ENCODE measurements at places on chromosomes 6 and 20. TPM values are rescaled to one million over a fixed set of nuclear protein-coding genes. Genes with fewer than 3 reads are reported as not detected.

Gene SLC17A3
- 2.5 TPM for total RNA-seq

DNA sequence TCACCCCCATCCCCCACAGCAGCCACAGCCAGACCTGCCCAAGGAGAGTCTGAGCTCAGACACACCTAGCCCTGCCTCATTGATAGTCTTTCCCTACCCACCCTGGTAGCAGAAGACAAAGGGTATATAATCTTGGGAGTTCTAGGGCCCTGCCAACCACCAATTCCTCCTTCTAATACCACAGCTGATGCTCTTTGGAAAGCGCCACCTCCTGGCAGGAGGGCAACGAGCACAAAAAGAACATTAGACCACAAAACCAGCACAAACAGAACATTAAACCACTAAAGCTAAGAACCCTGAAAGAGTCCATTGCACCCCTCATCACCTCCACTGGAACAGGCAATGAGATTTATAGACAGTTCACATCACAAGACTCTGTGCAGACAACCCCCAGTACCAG is 195.8 kb upstream of the FUT9 start:
- no peak for DNase-seq
- no peak overlapping the region for H3K4me3 ChIP-seq
- H3K4me1 ChIP-seq: no peaks in the 10 kb centered on the region

Gene PTCHD4
- not detected for total RNA-seq

DNA sequence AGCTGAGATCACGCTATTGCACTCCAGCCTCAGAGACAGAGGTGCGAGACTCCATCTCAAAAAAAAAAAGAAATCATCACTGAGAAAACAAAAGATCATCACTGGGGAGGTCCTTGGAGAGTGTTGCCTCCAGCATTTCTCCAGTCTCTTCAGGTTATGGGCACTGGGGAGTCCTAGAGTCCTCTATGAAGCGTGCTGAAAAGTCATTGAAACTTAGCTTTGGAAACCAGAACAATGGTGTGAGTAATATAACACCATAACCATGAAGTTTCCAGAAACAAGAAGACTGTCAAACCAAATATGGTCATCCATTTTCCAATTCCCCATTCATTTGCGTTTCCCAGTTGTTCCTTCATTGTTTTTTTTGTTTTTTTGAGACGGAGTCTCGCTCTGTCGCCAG is 13.7 kb downstream of the ARMC12 start:
- no peak for DNase-seq
- H3K27me3 ChIP-seq: no peaks in the 10 kb centered on the region
- peaks cover 27% of the 10 kb centered on the region for H3K4me1 ChIP-seq
- no peak overlapping the region for H3K4me3 ChIP-seq
- H3K36me3 ChIP-seq: peaks cover 3% of the 10 kb centered on the region
- no peak overlapping the region for H3K27ac ChIP-seq

DNA sequence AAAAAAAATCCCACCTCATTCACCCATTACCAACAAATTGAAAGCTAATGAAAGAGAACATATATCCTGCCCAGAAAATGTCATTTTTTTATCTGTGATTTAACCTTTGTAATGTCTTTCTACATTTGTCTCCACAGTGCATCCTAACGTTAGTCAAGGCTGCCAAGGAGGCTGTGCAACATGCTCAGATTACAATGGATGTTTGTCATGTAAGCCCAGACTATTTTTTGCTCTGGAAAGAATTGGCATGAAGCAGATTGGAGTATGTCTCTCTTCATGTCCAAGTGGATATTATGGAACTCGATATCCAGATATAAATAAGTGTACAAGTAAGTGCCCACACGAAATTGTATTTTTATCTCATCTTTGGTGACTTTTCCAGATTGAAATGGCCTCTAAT is 30.0 kb downstream of the RSPO3 start:
- H3K27ac ChIP-seq: no peak overlapping the region
- H3K4me1 ChIP-seq: no peaks in the 10 kb centered on the region
- H3K27me3 ChIP-seq: no peaks in the 10 kb centered on the region
- no peaks in the 10 kb centered on the region for H3K36me3 ChIP-seq
- DNase-seq: no peak

GRCh38 chr20:56925082-56925830 is 296.1 kb downstream of the TFAP2C start:
- no peaks in the 10 kb centered on the region for H3K36me3 ChIP-seq
- H3K27ac ChIP-seq: no peak overlapping the region
- no peak for DNase-seq
- no peak overlapping the region for H3K4me3 ChIP-seq
- H3K27me3 ChIP-seq: peaks cover 80% of the 10 kb centered on the region

GRCh38 chr6:33592595-33593413 is 12.7 kb upstream of the BAK1 start:
- peak overlapping the region; percentile 18 for H3K27ac ChIP-seq
- DNase-seq: peak; percentile 61
- no peaks in the 10 kb centered on the region for H3K36me3 ChIP-seq
- H3K4me3 ChIP-seq: peak overlapping the region; percentile 82

Gene GJA10
- total RNA-seq: not detected

DNA sequence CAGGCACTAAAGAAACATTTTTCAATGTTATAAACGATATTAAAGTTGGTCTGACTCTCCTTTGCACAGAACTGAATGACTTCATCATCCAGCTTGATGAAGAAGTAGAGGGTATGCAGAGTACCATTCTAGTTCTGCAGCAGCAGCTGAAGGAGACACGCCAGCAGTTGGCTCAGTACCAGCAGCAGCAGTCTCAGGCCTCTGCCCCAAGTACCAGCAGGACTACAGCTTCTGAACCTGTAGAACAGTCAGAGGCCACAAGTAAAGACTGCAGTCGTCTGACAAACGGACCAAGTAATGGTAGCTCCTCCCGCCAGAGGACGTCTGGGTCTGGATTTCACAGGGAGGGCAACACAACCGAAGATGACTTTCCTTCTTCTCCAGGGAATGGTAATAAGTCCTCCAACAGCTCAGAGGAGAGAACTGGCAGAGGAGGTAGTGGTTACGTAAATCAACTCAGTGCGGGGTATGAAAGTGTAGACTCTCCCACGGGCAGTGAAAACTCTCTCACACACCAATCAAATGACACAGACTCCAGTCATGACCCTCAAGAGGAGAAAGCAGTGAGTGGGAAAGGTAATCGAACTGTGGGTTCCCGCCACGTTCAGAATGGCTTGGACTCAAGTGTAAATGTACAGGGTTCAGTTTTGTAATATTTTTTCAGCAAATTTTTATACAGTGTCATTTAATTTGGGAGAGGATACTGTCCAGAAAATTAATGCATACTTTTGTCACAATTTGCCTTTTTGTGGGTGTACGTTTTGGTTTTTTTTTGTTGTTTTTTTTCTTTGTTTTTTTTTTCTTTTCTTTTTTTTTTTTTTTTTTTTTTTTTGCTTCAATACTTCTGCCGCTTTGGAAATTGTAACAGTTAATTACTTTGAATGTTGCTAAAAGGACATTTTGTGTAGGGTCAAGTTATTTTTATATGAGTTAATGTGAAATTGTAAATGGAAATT is 6.6 kb upstream of the ACAT2 start:
- H3K27me3 ChIP-seq: no peaks in the 10 kb centered on the region
- H3K4me1 ChIP-seq: peaks cover 33% of the 10 kb centered on the region
- no peak for DNase-seq
- H3K4me3 ChIP-seq: no peak overlapping the region

DNA sequence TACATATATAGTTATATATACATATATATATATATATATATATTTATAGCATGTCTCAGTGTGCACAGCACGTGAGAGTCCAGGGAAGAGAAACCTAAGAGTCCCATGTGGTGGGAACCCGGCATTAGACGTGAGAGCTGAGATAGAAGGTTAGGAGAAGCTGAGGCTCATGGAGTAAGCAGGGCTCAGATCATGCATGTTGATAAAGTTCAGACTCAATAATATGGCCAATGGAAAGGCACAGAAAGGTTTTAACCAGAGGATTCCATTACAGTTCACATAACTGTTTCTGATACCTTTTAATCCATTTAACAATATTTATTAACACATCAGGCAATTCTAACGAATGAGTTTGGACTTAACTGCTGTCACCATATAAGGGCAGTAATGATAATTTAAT is 143.4 kb downstream of the MYB start:
- H3K36me3 ChIP-seq: no peaks in the 10 kb centered on the region
- peaks cover 29% of the 10 kb centered on the region for H3K4me1 ChIP-seq
- H3K4me3 ChIP-seq: no peak overlapping the region
- DNase-seq: no peak
- H3K27ac ChIP-seq: no peak overlapping the region
- H3K27me3 ChIP-seq: no peaks in the 10 kb centered on the region

- H3K27me3 ChIP-seq: peaks cover 6% of the 10 kb centered on the region
- no peak overlapping the region for H3K27ac ChIP-seq
- H3K36me3 ChIP-seq: no peaks in the 10 kb centered on the region
- no peak overlapping the region for H3K4me3 ChIP-seq
- no peak for DNase-seq
These were observed 37.8 kb downstream of the ADGRF4 start for GRCh38 chr6:47736083-47736700.

- no peak for DNase-seq
- no peak overlapping the region for H3K27ac ChIP-seq
- no peaks in the 10 kb centered on the region for H3K27me3 ChIP-seq
These were observed 163.3 kb downstream of the SOBP start for GRCh38 chr6:107653183-107653580.

Gene C6orf58
- not detected for total RNA-seq

Gene MUC21
- total RNA-seq: not detected

Gene CASS4
- total RNA-seq: 3.5 TPM

Gene DLL1
- total RNA-seq: 2.3 TPM

GRCh38 chr6:62283365-62283764 is 2.7 kb downstream of the KHDRBS2 start:
- H3K36me3 ChIP-seq: no peaks in the 10 kb centered on the region
- no peak overlapping the region for H3K4me3 ChIP-seq
- peaks cover 19% of the 10 kb centered on the region for H3K27me3 ChIP-seq
- H3K27ac ChIP-seq: no peak overlapping the region

Gene OOEP
- 0.76 TPM for total RNA-seq

GRCh38 chr6:108502832-108503231 is 57.9 kb upstream of the FOXO3 start:
- no peaks in the 10 kb centered on the region for H3K36me3 ChIP-seq
- DNase-seq: no peak
- no peaks in the 10 kb centered on the region for H3K27me3 ChIP-seq
- H3K4me3 ChIP-seq: no peak overlapping the region

Gene HLA-DQA1
- total RNA-seq: 2.2 TPM

- peaks cover 21% of the 10 kb centered on the region for H3K4me1 ChIP-seq
- H3K4me3 ChIP-seq: peak overlapping the region; percentile 10
- peaks cover 31% of the 10 kb centered on the region for H3K27me3 ChIP-seq
- H3K27ac ChIP-seq: peak overlapping the region; percentile 66
- DNase-seq: peak; percentile 70
- H3K36me3 ChIP-seq: peaks cover 2% of the 10 kb centered on the region
These were observed 33.7 kb downstream of the PTGIS start for GRCh38 chr20:49534255-49534712.

GRCh38 chr6:32222333-32223230 is 1.3 kb downstream of the NOTCH4 start:
- H3K36me3 ChIP-seq: no peaks in the 10 kb centered on the region
- no peak overlapping the region for H3K4me3 ChIP-seq
- DNase-seq: no peak
- H3K27me3 ChIP-seq: no peaks in the 10 kb centered on the region

Gene LAMA2
- total RNA-seq: 0.05 TPM

Gene DBNDD2
- 43.4 TPM for total RNA-seq
